CD4-positive, alpha-beta memory T cell (primary cell): ENCODE measurements at places on chromosomes 2 and 18.

GRCh38 chr2:98461498-98462049 is 16.9 kb downstream of the INPP4A start:
- DNase-seq: no peak

DNA sequence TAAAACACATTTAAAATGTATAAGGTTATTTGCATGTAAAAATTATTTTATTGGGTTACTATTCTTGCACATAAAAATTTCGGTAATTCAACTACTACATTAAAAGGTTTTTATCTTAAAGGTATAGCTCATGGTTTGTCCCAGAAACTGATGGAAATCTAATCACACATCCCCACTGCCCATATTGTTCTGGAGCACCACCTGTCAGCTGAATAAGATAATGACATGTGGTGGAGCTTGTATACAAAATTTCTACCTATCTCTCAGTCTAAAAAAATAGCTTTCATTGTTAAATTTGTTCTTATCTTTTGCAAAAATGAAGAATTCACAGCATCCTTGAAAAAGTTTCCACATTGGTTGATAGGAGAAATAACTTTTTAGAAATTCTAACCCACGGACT is 18.3 kb downstream of the ERBB4 start:
- no peak for DNase-seq

DNA sequence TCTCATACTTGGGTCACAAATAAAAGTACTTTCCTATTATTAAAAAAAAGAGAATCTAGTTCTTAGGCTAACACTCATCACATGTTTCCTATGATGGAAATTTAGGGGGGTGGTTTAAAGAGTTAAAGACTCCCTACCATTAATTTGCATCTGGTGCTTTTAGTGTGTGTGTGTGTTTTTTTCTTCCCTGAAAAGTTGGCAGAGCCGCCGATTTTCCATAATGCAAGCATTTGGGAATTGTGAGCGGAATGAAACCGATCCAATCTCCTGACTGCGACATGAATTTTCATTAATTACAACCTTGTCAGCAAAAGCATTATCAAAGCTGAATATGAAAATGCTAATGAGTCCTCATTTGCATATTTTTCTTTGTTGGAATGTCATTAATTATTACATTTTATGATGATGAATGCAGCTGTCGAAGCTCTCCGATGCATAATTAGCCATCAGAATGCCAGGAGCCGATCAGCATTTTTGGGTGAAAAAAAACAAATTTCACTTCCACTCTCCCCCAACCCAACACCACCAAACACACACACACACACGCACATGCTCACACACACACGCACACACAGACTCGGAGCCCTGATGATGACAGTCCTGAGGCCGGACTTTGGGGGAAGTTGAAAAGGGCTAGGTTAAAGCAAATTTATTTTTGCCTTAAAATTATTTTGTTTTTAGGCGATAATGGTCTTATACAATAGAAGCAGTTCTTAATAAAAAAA is 165.4 kb downstream of the TCF4 start:
- no peak for DNase-seq

DNA sequence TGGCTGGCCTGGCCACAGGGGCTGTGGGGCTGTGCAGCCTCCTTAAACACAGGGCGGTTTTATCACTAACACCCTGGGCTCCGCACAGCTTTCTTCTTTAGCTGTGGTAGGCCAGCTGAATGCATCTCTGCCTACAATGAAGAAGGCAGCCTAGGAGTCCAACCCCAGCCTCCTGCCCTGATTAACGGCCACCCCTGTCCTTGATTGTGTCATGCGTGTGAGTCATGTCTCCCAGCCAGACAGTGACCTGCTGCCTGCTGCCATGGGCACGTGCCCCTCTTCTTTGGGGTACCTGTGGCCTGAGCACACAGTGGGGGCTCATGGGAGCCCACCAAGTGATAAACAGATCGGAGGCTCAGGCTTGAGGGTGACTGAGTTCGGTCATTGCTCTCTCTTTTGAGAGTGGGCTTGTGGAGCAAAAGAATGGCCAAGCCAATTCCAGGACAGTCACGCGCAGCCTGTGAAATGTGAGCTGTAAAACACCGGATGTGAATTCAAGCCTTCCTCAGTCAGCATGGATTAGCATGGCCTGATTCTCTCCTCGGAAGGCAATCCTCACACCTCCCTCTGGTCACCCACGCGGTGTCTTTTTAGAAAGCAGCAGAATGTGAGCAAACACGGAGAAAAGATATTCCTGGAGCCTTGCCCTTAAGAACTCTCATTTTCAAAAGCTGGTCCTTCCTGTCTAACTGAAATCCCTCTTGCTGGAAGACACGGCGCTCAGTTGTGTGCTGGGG is 144.1 kb downstream of the CELF4 start:
- no peak for DNase-seq
